Naive thymus-derived CD4-positive, alpha-beta T cell (primary cell): ENCODE measurements at places on chromosomes 5 and 9. TPM values are rescaled to one million over a fixed set of nuclear protein-coding genes. Genes with fewer than 3 reads are reported as not detected.
A peak's percentile ranks its signal among the peaks of the same experiment; 100 is the strongest.

- H3K27me3 ChIP-seq, result no peaks in the 10 kb centered on the region
- H3K27ac ChIP-seq, result no peak overlapping the region
- no peak for DNase-seq
These were observed 94.4 kb downstream of the GAPVD1 start for GRCh38 chr9:125356032-125356431.

DNA sequence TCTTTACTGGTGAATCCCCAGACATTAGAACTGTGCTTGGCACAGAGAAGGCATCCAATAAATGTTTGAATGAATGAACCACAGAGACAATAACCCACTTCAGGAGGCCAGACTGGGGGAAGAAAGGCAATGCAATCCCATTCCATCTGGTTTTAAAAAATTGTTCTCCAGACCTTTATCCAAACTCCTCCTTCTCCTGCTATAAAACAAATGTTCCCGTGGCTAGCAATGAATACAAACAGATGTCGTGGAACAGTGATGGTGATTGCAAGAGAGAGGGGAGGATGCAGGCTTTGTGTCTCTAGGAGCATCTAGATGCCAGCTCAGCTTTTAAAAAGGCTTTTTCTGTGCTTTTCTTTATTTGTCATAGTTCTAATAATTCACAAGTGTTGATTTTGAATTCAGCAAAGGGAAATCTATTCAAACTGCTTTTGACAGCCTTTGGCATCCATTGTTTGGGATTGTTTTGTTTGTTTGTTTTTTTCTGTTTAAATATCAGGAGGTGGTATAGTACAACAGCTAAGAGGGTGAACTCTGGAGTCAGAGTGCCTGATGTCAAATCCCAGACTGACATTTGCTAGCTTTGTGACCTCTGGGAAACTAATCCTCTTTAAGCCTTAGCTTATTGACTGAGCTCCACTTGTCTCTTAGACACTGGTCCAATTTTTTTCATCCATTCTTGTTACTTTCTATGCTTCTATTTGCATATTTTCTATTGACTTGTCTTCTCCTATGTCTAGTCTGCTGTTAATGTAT, 59.1 kb downstream of the TNFSF15 start:
- H3K4me3 ChIP-seq, result no peak overlapping the region
- H3K27ac ChIP-seq, result no peak overlapping the region
- no peak for DNase-seq
- H3K27me3 ChIP-seq, result no peaks in the 10 kb centered on the region
- H3K4me1 ChIP-seq, result no peaks in the 10 kb centered on the region

DNA sequence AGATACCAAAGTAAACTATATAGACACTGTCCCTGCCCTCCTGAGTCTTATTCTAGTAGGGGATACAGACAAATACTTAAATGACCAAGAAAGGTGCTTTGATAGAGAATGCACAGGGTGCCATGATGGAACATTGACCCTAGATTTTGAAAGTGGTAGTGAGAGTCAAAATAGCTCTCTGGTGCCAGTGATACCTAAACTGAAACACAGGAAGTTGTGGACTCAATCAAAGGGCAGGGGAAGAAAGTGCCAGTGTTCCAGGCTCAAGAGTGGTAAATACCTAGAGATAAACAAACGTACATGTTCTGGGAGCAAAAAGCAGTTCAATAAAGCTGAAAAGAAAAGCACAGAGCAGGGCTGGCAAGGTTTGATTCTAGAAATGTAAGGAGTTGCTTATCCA, 267.6 kb downstream of the ISL1 start:
- no peak overlapping the region for H3K27ac ChIP-seq
- no peak for DNase-seq
- no peaks in the 10 kb centered on the region for H3K4me1 ChIP-seq
- no peaks in the 10 kb centered on the region for H3K27me3 ChIP-seq

DNA sequence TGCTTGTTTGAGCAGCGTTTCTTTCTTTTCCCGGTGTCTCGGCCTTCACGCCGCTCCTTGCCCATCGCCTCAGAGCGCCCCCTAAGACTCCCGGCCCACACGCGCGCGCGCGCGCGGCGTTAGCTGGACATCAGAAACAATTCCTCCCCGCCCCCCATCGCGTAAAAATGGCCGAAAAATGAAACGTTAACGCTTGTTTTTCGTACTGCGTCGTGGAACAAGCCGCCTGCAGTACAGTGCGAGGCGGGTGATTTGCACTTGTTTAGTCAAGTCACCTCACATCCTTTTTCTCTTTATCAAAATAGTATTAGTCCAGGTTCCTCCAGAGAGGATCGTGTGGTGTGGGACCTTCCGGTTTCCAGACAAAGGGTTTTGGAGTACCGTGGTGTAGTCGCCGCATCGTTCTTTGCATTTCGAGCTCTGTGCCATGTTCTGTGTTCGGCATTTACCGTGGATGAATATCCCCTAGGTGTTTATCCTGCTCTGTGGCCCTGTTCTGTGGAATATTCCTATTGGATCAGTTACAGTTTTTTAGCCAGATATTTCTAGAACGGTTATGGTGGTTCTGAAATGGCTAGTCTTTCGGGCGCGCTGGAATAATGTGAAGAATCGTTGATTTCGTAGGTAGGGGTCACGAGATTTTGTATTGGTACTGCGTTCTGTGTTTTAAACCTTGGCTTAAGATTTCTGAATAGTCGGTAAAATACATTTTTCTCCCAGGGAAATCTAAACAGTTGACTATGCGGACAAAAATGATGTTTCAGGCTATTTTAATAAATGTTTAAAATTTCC, 1.0 kb downstream of the MATR3 start:
- H3K36me3 ChIP-seq, result no peaks in the 10 kb centered on the region
- peak; percentile 68 for DNase-seq
- peaks cover 37% of the 10 kb centered on the region for H3K4me1 ChIP-seq

ADGRD2 gene
- total RNA-seq, result not detected
